ENCODE measurements at places on chromosomes 2 and 18.

DNA sequence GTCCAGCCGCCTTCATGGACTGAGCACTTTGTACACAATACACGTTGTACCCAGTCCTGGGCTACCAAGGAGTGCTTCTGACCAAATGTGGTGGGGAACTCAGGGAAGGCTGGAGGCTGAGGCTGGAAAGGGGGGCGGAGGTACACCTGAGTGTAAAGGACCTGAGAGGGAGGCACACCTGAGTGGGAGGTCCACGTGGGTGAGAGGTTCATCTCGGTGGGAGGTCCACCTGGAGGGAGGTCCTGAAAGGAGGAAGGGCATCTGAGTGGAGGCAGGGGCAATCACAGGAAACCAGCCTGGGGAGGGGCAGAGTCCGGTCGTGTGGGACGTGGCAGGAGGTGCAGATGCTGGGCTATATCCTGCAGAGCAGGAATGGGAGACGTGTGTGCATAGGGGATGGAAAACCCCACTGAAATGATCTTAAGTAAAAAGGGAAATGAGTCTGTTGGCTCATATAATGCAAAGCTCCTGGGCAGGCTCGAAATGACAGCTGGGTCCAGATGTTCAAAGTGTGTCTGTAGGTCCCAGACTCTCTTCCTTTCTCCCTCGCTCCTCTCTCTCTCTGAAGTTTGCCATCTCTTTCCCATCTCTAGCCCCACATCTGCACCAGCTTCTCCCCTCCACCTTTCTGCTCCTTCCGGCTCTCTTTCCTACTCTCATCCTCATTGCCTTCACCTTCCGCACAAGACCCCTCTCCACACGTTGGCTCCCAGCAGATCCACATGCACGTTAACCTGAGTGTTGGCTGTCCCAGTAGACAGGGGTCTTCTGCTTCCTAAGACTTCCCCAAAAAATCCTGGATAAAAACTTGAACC is 137.7 kb downstream of the PXDN start:
- no peaks in the 10 kb centered on the region for H3K36me3 ChIP-seq
- no peak overlapping the region for H3K4me3 ChIP-seq
- H3K4me1 ChIP-seq, result no peaks in the 10 kb centered on the region
- no peak overlapping the region for H3K27ac ChIP-seq
- peaks cover 7% of the 10 kb centered on the region for H3K27me3 ChIP-seq

DNA sequence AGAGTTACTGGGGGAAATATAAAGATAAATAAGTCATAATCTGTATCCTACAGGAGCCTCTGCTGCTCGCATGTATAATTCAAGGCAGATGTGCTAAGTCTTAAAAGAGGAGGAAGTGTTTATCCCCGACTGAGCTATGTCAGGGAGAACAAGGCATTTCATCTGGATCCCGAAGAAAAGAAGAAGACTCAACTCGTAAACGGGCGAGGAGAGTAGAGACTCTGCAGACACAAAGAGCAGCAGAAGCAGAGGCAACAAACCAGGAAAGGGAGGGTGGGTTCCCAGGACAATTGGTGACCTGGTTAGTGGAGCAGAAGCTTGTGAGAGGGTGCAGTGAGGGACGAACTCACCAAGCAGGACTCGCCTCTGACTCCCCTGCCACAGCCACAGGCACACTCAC is 368.6 kb downstream of the EIPR1 start:
- H3K36me3 ChIP-seq, result no peaks in the 10 kb centered on the region
- peaks cover 7% of the 10 kb centered on the region for H3K27me3 ChIP-seq
- H3K4me3 ChIP-seq, result no peak overlapping the region
- no peaks in the 10 kb centered on the region for H3K4me1 ChIP-seq
- no peak for DNase-seq

DNA sequence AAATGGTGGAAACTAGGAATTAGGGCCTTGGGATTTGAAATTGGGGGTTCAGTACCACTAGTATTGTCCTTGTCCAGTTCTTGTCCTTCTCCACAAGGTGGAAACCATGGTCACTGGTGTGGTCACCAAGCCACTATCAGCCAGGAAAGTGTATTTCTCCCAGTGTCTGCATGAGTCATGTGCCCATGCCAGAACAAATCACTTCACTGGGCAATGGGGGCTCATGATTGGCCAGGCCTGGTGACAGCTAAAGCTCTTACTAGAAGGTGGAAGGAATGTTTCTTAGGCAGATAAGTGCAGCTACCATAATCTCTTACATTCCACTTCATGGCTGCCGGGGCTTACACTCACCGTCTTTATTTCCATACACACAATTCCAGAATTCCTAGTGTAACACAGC is 124.8 kb upstream of the TACR1 start:
- no peak overlapping the region for H3K4me3 ChIP-seq
- no peaks in the 10 kb centered on the region for H3K27me3 ChIP-seq
- H3K27ac ChIP-seq, result no peak overlapping the region
- no peak for DNase-seq

- no peak overlapping the region for H3K4me3 ChIP-seq
- peaks cover 94% of the 10 kb centered on the region for H3K4me1 ChIP-seq
- peaks cover 1% of the 10 kb centered on the region for H3K36me3 ChIP-seq
- peaks cover 2% of the 10 kb centered on the region for H3K27me3 ChIP-seq
Measured at GRCh38 chr2:8309131-8309530, 372.7 kb upstream of the ID2 start.

DNA sequence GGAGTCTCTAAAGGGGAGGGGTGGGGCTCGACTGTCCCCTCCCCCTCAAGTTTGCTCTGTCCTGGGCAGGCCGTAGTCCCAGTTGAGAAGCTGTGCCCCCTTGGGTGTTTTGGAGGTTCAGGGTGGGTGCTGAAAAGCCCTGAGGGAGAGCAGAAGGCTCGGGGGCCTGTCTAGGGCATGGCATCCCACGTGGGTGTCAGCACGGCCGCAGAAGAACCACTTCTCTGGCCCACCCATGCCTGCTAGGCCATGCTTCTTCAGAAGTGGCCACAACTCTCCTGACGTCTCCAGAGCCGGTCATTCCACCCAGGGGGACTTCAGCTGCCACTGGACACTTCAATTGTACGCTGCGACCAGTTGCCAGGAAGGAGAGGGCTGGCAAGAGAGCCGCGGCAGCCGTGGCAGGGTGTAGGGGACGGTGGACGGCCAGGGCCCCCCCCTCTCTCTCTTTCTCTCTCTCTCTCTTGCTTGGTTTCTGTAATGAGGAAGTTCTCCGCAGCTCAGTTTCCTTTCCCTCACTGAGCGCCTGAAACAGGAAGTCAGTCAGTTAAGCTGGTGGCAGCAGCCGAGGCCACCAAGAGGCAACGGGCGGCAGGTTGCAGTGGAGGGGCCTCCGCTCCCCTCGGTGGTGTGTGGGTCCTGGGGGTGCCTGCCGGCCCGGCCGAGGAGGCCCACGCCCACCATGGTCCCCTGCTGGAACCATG is at the start of gene INPP5D:
TSS of gene INPP5D (plus strand) at position 546 of the 704 bp plus-strand sequence. CDS start at position 683, 137 bp downstream.
- peaks cover 48% of the 10 kb centered on the region for H3K4me1 ChIP-seq
- peak within 1 kb of the TSS; percentile 97 for H3K4me3 ChIP-seq
- DNase-seq, result peak; percentile 68

- DNase-seq, result no peak
- H3K4me3 ChIP-seq, result no peak overlapping the region
- H3K4me1 ChIP-seq, result peaks cover 57% of the 10 kb centered on the region
- H3K27ac ChIP-seq, result no peak overlapping the region
- peaks cover 5% of the 10 kb centered on the region for H3K36me3 ChIP-seq
Measured at GRCh38 chr2:177287814-177288213, 23.3 kb upstream of the NFE2L2 start.

DNA sequence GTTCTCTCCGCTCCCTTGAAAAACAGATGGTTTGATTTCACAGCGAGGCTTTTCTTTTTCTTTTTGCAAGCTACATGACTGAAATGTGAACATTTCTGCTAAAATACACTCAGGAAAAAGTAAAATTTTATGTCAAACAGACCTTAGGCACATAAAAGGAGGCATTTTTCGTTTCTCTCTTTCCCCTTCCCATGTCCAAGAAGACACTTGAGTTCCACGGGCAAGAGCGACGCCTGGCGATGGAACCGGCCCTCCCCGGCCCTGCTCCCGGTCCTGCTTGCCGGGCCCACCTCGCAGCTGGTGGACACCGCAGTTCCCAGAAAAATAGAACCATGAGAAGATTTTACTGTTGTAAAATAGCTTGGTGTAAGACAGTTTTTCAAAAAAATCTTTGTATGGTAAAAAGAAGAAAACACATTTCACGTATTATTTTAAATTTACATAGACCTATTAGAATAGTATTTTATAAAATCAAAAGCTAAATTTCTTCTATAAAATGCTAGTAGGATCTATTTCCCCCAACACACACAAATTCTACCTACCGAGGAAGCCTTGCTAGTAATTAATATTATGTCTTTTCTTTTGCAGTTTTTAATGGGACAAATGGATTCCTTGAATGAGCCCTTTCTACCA is 2.3 kb upstream of the ALKAL2 start:
- DNase-seq, result peak; percentile 16
- peaks cover 40% of the 10 kb centered on the region for H3K27me3 ChIP-seq
- H3K27ac ChIP-seq, result no peak overlapping the region
- H3K36me3 ChIP-seq, result peaks cover 2% of the 10 kb centered on the region
- peak overlapping the region; percentile 37 for H3K4me3 ChIP-seq

GRCh38 chr2:37398990-37399389 is 54.6 kb downstream of the QPCT start:
- DNase-seq, result no peak
- no peak overlapping the region for H3K27ac ChIP-seq
- H3K4me1 ChIP-seq, result peaks cover 6% of the 10 kb centered on the region
- H3K4me3 ChIP-seq, result no peak overlapping the region
- no peaks in the 10 kb centered on the region for H3K36me3 ChIP-seq

- no peak overlapping the region for H3K4me3 ChIP-seq
- H3K27me3 ChIP-seq, result no peaks in the 10 kb centered on the region
- peaks cover 38% of the 10 kb centered on the region for H3K4me1 ChIP-seq
- DNase-seq, result peak; percentile 29
- H3K36me3 ChIP-seq, result peaks cover 48% of the 10 kb centered on the region
- peak overlapping the region; percentile 82 for H3K27ac ChIP-seq
Measured at GRCh38 chr18:2932247-2933181, 80.4 kb downstream of the LPIN2 start.

DNA sequence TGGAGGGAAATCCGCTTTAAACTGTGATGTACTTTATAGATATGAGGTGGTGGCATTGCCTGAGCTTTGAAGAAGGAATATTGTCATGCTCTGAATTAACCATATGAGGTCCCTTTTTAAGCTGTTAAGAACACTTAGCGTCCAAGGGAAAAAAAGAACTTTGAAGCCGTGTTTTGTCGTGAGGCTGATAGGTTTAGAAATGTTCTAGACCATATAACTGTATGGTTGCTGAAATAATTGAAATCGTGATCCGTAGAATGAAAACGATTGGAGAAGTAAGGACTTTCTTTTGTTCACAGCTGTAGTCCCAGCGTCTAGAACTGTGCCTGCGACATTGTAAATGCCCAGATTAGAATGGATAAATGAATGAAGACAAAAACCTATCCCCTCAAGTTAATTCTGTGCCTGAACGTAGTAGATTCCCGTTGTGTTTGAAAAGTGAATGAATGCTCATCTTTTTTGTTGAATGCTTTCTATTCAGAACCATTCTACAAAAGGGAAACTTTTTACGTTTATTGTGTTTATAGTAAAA is 1.5 kb downstream of the SMCHD1 start:
- peaks cover 18% of the 10 kb centered on the region for H3K36me3 ChIP-seq
- peaks cover 42% of the 10 kb centered on the region for H3K4me1 ChIP-seq
- peak overlapping the region; percentile 88 for H3K4me3 ChIP-seq

DNA sequence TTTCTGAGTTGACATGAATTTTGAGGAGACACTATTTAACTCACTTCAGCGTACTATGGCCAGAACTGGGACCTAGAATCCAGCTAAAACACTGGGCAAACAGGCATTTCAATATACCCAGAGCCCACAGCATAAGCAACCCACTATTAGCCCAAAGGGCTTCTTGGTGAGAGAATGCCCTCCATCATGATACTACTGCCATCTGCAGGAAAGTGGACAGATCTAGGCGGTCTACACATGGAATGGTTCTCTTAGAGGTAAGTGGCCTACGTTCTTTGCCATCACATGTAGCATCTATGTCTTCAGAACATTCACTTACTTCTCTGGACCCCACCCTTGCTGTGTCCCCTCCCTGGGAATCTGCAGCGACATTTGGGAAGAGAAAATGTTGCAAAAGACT is 181.3 kb upstream of the LINC00305 start:
- no peaks in the 10 kb centered on the region for H3K4me1 ChIP-seq
- H3K27me3 ChIP-seq, result no peaks in the 10 kb centered on the region
- DNase-seq, result no peak

- no peak overlapping the region for H3K4me3 ChIP-seq
- H3K4me1 ChIP-seq, result peaks cover 7% of the 10 kb centered on the region
- H3K36me3 ChIP-seq, result no peaks in the 10 kb centered on the region
- no peak overlapping the region for H3K27ac ChIP-seq
- no peak for DNase-seq
Measured at GRCh38 chr2:105417857-105418436, 19.1 kb upstream of the FHL2 start.

GRCh38 chr2:97781981-97782380 is 68.6 kb downstream of the ZAP70 start:
- H3K4me3 ChIP-seq, result no peak overlapping the region
- no peak overlapping the region for H3K27ac ChIP-seq
- H3K4me1 ChIP-seq, result no peaks in the 10 kb centered on the region
- no peak for DNase-seq

DNA sequence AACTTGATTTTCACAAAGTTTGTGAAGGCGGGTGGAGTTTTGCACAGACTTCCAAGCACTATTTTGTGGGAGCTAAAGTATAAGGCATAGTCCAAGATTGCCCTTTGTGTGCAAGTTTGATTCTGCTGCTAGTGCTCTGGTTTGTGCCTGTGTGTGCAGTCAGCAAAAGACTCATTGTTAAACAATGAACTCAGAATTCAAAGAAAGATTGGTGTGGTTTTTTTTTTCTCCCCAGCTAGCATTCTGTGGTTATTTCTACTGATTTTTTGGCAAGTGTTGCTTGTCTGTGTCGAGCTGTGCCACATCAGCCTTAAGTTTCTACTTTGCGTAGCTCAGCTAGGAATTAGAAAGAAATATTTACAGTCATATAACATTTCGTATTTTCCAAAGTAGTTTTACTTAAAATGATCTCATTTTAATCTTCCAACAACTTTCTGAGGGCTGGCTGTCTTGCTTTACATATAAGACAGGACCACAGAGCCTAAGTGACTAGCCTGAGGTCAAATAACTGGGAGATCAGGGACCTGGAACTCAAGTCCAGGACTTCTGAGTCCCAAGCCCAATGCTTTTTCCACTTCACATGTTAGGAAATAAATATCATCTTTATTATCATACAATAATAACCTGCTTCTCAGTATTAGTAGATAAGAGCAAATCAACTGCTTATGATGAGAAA is 69.8 kb downstream of the BABAM2 start:
- peak overlapping the region; percentile 57 for H3K27ac ChIP-seq
- peaks cover 24% of the 10 kb centered on the region for H3K36me3 ChIP-seq
- H3K27me3 ChIP-seq, result no peaks in the 10 kb centered on the region
- H3K4me1 ChIP-seq, result peaks cover 82% of the 10 kb centered on the region

All from activated T-helper 1 cell treated with anti-CD3 and anti-CD28 coated beads, Interleukin-12 subunit alpha, Interleukin-12 subunit beta, Interleukin-2, Interleukin-4 antibody, amounts not matched to agents 30 ng/mL and 10 ng/mL and 1 ng/mL, durations not matched to agents 14 hours and 24 hours and 36 hours (primary cell).